CD4-positive, CD25-positive, alpha-beta regulatory T cell (primary cell): ENCODE measurements at places on chromosomes 5 and 9.

GRCh38 chr5:56176155-56176798 is 56.9 kb downstream of the ANKRD55 start:
- no peak for DNase-seq

GRCh38 chr9:128057724-128058409 is 9.3 kb downstream of the NAIF1 start:
- no peak for DNase-seq

DNA sequence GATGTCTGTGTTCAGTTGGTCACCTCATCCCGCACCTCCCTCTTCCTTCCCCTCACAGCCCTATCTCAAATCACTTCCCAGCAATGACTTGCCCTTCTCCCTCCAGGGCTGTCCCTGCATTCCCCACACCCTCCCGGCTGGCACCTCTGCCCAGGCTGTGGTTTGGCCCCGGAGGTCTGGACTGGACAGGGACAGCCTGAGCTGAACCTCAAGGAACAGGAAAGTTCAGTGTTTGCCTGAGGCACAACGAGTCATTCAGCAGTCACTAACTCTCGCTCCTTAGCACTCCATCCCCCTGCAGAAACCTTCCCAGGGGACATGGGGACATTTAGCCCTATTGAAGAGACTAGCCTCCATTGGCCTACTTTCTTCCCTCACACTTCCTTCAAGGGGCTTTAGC is 58.3 kb upstream of the MAP3K1 start:
- DNase-seq: no peak

DNA sequence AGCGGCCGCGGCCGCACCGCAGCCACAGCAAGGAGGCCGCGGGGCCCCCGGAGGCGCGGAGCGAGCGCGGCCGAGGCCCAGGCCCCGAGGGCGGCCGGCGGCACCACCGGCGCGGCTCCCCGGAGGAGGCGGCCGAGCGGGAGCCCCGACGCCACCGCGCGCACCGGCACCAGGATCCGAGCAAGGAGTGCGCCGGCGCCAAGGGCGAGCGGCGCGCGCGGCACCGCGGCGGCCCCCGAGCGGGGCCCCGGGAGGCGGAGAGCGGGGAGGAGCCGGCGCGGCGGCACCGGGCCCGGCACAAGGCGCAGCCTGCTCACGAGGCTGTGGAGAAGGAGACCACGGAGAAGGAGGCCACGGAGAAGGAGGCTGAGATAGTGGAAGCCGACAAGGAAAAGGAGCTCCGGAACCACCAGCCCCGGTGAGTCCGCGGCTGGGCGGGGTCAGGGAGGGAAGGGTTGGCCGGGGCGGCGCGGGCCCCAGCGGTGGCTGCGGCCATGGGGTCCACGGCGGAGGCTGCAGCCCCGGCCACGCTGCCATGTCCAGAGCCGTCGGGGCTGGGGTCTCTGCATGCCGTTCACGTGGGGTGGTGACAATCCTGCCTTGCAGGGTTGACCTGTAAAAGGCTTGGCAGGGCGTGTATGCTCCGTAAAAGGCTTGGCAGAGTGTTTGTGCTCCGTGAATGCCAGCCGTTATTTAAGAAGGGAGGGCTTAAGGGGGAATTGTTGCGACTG is 146.0 kb downstream of the CACNA1B start:
- DNase-seq: no peak

DNA sequence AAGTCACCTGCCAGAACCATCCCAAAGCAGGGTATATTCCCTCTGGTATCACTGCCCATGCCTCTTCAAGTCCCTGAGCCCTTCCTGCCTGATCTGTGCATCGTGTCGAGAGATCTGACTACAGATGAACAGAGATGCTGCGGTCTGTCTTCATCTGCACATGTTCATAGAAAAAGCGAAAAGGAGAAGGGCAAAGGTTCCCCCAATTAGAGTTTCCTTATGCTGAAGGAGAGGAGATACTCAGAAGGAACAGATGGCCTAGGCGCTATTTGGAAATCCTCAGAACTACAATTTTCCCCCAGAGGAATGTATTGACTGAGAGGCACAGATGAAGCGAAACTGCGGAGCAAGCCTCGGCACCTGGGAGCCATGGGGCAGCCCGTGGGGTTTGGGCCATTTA is 170.9 kb downstream of the SEC61B start:
- DNase-seq: no peak

DNA sequence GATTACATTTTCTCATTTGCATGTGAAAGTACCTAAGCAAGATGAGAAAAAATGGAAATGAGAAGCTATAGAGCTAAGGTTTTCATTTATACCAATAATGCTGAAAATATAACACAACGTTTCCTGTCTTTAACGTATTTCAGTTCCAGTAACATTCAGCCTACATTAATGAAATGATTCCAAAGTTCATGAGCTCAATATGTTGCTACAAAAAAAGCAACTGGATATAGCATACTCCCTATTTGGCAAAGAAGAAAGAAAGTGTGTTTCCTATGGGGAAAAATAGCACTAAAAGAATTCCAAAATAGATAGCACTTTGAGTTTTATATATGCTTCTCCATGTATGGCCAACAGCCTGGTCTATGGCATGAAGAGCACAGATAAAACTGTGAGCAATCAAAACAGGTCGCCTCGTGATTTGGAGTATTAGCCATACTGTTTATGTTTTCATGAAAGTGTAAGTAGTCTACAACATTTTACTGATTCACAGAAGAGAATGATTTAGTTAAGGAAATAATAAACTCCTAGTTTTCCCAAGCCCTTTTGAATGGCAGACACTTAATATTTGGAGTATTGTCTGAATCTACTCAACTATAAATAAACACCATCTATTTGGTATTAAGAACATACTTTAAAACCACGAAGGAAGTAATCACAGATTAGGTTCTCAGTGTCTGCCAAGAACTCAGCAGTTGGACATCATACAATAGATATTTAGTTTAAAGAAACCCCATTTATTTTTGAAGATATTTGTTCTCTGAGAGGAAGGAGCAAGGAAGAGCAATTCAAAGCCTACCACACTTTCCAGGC is 258.7 kb upstream of the RASA1 start:
- DNase-seq: no peak

DNA sequence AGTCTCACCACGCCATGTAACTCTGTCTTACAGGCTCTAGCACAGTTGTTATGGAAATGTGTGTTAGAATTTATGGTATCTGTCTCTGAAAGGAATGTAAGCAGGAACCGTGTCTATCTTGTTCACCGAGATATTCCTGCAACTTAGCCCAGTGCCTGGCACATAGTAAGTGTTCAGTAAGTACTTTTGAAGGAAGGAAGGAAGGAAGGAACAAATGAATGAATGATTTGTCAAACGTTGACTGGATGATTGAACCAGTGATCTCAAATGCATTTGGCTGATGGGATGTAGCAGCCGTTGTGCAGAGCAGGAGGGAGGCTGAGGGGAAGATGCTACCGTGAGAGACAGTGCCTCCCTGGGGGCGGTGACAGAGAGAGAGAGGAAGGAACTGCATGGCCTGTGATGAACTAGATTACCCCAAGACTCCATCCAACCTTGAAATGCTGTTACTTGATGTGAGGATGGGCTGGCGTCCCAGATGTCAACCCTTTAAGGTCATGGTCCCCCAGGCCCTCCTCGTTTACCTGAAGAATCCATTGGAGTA is 47.5 kb upstream of the PPARGC1B start:
- no peak for DNase-seq

DNA sequence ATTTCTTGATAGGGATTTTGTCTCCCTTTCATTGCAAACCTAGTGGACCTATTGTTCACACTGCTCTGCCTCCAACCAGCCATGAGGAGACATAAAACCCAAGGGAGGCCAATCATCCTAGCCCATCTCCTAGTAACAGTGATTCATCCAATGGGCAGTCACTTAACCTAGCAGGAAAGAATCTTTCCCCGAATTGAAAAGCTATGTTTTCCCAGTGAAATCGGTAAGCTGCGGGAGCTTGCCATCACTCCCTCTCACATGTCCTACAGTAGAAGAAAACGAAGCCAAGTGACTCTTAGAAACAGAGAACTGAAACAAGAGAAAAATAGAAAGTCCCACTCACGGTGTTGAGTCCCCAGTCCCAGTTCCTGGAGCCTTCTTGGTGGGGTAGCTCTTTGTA is 123.3 kb downstream of the SUSD1 start:
- no peak for DNase-seq

GRCh38 chr5:1522601-1523479 is 920 bp downstream of the LPCAT1 start:
- no peak for DNase-seq

DNA sequence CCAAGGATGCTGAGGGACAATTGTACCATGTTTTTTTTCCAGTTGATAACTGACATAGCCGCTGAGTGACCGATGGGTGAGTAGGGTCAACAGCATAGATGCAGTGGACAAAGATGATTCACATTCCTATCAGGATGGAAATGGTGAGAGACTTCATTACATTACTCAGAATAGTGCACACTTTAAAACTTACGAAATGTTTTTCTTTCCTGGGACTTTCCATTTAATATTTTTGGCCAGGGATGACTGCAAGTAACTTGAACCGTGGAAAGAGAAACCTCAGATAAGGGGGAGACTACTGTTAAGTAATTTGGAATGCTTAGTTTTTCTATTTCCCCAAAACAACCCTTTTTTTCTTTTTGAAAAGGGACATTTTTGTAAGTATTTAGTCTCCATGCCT is 3.0 kb upstream of the TUSC1 start:
- DNase-seq: no peak

GRCh38 chr5:171861381-171861780 is 75.8 kb downstream of the SMIM23 start:
- no peak for DNase-seq

DNA sequence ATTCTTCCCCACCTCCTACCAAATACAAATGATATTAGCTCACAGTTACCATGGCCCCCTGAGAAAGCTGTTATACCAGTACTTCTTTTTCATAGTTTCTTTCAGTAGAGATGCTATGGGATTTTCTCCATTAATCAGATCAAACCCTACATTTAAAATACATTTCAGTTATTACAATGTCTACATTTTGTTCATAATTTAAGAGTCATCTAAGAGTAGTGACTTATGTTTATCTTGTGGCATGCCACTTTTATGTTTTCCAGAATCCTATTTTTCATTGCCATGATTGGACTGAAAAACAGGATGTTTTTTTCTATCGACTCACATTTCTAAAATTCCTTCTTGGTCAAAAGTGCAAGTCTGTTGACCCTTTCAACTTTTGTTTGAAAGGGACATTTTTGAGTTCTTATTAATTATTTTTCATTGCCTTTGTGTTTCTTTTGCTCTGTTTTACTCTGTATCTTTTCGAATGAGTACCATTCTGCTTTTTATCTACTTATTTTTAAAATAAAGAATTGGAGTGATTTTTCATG is 77.4 kb upstream of the ANXA1 start:
- DNase-seq: no peak

DNA sequence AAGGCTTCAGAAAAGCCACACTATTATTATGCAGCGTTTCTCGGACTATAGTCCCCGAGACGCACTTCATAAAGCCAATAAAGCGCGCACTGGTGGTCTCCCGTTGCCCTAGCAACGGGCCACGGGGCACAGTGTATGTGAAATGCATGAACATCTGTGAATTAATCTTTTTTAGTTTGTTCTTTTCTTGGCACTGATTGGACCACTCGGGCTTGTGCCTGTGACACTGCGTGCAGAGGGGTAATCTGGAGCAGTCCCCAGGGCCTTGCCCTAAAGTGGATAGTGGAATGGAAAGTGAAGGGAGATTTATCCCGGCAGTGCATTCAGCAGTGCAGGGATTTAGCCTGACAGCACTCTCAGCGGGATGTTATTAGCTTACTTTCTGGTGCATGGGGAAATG is 92.1 kb downstream of the TLE4 start:
- no peak for DNase-seq

GRCh38 chr5:55227664-55228430 is 732 bp upstream of the MCIDAS start:
- no peak for DNase-seq

DNA sequence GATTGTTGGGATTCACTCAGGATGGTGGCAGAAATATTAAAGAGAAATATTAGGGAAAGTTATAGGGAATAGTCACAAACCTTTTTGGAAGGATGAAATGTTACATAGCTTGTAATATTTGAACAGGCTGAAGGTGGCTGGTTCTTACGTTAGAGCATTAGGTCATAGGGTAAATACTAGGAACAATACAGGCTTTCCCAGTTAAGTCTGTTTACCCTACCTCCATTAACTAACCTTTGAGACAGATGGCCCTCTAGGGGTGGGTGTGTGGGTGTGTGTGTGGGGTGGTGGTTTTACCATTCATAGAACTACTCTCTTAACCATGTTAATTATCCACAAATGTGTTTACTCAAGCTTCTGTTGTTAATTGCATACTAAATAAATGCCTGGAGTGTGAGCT is 94.3 kb upstream of the STK32A start:
- no peak for DNase-seq

DNA sequence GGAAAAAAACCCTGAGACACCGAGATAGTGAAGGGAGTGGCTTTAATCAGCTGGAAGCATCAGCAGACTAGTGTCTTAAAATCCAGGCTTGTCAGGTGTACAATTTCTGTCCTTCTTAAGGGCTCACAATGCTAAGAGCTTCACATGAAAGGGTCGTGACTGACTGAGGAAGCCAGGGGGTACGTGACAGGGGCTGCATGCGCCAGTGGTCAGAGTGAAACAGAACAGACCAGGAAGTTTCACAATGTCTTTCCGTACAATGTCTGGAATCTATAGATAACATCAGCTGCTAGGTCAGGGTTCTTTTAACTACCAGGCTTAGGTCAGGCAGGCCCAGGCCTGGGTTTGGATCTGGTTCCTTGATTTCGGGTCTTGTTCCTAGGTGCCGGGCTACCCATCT is 253.0 kb downstream of the CDH10 start:
- no peak for DNase-seq

GRCh38 chr5:39093352-39093751 is 19.2 kb upstream of the RICTOR start:
- no peak for DNase-seq

GRCh38 chr5:141825791-141826560 is 52.2 kb downstream of the PCDH1 start:
- no peak for DNase-seq

DNA sequence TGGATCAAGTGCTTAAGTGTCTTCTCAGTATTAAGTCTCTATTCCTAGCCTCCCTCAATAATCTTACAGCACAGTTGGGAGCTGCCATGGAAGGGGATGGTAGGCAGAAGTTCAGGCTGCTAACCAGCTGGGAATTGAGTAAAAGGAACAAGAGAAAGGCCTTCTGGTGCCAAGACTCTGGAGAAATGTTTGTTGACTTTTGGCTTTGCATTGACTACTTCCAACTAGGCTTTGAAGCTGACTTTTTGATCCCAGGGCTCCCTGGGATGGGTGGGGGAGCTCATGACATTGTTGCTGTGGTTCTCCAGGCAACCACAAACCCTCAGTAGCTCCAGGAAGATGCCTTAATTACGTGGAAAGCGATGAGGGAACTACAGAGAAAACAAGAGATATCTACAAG is 85.2 kb upstream of the HTR4 start:
- DNase-seq: no peak

GRCh38 chr5:94782383-94782782 is 163.9 kb downstream of the SLF1 start:
- no peak for DNase-seq

GRCh38 chr9:18495065-18495464 is 21.1 kb downstream of the ADAMTSL1 start:
- no peak for DNase-seq

- DNase-seq: no peak
Observed at GRCh38 chr9:7216004-7216841, 458.4 kb downstream of the KDM4C start.

- DNase-seq: no peak
Observed at GRCh38 chr5:168851902-168852321, 272.7 kb upstream of the PANK3 start.
